Kidney capillary endothelial cell (primary cell): ENCODE measurements at places on chromosomes 16 and 17.

DNA sequence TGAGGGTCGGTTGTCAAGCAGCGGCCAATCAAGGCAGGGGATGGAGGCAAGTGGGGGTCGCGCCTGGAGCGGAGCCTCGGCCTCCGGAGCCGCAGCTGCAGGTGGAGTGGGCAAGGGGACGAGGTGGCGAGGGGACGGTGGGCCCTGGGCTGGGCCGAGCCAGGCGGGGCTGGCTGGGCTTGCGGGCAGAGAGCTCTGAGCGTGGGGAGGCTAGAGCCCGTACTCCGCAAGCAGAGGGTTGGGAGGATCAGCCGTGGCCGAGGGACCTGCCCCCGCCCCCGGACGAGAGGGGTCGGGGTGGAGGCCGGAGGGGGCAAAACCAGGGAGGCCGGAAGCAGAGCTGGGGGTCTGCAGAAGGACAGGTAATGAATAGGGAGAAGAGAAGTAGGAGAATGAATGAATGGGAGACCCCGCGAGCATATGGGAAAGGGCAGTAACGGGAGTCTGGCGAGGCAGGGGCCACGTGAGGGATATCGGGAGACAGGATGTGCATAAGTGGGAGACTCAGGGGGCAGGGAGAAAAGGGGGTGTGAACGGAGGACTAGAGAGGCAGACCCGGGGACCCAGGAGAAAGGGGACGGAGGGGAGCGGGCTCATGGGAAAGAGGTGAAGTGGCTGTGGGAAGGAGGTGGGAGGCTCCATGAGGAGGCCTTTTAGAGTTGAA is at the start of gene KATNB1:
Gene KATNB1, plus strand, starts transcription at position 16 of the 664 bp plus-strand sequence. CDS start 1,474 bp downstream, outside the sequence.
- DNase-seq, result peak; percentile 21

GRCh38 chr17:55533608-55534007 is 22.4 kb upstream of the SMIM36 start:
- no peak for DNase-seq

DNA sequence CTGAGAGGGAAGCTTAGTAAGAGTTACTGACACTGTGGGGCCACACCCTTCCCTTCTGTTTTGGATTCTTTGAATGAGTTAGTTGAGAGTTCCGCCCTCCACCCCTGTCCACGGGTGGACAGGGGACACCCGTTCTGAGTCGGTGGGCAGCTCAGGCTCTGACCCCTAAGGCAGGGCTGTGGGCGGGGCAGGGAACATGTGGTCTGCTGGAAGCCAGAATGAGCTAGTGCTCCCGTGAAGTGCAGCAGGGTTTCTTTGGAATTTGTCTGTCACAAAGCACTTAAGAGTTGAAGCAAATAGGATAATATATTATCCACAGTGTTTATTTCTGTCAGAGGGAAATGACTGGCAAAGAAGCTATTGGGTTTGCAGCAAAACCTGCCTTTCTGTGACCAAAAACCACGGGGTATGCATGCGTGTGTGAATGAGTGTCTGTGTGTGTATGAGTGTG is 90.1 kb downstream of the CLEC16A start:
- no peak for DNase-seq

GRCh38 chr16:65816556-65816955 is 549.9 kb upstream of the CDH5 start:
- no peak for DNase-seq

- no peak for DNase-seq
Measured at GRCh38 chr17:43759836-43760235, 1.2 kb upstream of the SOST start.

GRCh38 chr16:86484240-86484639 is 26.1 kb upstream of the FOXF1 start:
- no peak for DNase-seq
